ENCODE measurements at places on chromosomes 5 and 9.

GRCh38 chr5:94793816-94794198 is 175.3 kb downstream of the SLF1 start:
- DNase-seq = no peak

GRCh38 chr5:140205952-140206351 is 31.0 kb downstream of the CYSTM1 start:
- DNase-seq = no peak

DNA sequence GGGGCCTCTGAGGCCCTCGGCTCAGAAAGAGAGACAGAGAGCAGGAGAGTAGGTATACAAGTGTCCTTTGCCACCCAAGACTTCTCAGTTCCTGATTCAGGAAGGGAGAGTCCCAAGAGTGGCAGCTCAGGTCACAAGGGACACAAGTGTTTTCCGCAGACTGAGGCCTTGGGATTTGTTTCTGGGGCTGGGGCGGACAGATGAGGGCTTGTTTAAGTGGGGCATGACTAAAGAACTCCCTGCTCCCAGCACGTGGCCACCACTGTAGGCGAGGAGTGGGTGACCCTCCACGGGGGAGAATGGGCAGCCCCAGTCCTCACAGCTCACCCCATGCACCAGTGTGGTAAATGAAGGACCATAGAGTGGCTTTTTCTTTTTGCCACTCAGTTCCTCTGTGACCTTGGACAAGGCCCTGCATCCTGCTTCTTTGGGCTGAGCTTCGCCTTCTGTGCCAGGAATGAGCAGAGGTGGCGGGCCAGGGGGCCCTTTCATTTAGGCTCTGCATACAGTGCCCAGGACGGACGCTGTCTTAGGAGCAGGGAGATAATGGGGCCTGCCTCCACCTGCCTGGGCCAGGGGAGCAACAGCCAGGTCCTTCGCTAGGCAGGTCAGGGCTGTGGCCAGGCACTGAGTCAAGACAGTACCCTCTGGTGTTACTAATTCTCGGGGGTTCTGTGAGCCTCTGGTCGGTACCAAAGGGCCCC is 50.8 kb downstream of the AMBP start:
- no peak for DNase-seq

GRCh38 chr9:128841694-128842492 is 12.3 kb upstream of the SPOUT1 start:
- no peak for DNase-seq

DNA sequence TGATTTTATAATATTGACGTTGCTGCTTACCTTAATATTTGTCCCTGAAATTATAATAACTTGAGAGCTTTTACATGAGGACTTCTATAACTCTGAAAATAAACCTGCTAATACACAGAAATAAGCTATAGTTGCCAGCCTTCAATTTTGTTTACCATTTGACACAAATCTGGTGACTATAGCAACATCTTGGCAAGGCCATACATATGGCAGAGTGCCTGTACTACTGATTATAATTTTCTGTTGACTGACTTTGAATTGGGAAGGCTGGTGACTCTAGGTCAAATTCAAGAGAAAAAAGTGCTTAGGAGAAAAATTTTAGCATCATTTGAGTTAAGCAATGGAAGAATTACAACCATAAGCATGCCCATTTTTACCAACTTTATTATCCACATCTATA is 581.4 kb upstream of the PTPRD start:
- no peak for DNase-seq

DNA sequence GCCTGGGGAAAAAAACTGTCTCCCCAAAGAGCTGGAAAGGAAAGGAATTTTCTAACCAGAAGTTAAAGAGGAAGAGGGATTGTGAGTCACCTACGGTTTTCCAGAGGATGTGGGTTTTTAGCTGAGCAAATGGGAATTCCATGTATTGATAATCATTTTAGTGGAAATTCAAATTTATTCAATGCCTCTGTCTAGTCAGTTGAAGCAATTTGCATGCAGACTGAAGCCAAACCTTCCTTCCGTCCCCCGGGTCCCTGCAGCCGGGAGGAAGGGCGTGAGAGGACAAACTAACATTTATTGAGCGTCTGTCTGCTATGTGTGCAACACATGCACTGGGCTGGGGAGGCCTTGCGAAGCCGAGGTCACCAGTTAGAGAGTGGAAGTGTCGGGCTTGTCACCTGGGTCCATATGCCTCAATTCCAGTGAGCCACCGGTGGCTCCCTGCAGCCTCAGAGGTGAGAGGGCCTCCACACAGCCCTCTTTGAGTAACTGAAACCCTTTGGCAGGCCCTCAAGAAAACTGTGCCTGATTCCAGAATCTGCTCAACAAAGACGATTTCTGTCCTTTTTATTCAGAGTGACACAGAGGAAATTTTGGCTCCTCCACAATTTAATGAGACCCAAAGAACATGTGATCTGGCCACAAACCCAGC is 70.3 kb downstream of the COL27A1 start:
- DNase-seq = no peak

DNA sequence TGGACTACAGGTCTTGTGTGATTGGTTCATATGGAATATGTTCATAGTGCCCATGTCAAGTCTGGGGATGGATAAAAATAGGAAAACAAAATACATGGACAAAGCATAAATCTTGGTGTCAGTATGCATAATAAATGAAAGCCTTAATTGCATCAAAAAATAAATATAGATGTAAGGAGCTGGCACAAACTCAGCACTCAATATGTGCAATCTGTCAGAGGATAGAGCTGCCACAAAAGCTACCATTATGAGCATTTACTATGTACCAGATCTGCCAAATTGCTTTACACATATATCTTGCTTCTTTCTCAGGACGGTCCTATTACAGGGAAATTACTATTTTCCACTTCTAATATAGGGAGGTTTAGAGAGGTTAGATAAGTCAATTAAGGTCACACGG is 18.2 kb upstream of the TMED7 start:
- DNase-seq = no peak

DNA sequence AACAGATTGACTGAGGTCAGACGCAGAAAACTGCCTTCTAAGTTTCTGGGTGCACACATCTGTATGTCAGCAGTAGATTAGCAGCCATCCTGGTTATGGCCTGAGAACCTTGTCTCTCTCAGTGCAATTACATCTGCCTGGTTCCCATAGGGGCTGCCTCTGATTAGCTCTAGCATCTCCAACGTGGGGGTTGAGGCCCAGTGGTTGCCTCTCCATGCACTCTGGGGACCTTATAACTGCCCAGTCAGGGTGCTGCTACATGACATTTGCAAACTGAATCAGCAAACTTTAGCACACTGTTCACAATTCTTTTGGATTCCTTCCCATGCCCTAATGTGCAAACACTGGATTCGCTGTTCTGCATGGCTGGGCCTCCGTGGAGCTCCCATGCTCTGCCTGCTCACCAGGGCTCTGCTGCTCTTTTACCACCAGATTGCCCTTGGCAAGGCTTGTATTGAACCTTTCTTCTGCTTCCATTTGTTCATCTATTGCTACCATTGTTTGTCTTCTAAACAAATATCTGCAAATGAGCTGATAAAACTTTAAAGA is 36.2 kb downstream of the SNX18 start:
- no peak for DNase-seq

DNA sequence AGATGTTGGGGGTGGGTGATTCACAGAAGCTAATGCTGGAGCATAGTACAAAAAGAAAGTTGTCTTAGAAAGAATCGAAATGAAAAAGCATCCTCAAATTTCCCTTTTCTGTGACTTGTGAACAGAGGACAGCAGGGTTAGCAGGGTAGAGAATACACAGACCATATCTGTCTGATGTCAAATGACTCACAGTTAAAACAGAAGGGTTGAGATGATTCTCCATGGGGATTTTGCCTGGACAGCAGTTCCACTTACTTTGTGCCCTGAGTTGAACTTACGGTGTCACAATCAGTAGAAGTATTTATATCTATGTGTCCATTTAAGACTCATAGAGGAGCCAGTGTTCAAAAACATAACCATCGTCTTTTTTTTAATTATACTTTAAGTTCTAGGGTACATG is 801.6 kb downstream of the KCTD16 start:
- no peak for DNase-seq

- DNase-seq = no peak
Observed at GRCh38 chr5:69416699-69417098, 1.8 kb downstream of the MARVELD2 start.

- no peak for DNase-seq
Observed at GRCh38 chr9:92406477-92406876, 2.1 kb upstream of the OGN start.

GRCh38 chr9:115689331-115689730 is 464.3 kb upstream of the PAPPA start:
- DNase-seq = no peak

DNA sequence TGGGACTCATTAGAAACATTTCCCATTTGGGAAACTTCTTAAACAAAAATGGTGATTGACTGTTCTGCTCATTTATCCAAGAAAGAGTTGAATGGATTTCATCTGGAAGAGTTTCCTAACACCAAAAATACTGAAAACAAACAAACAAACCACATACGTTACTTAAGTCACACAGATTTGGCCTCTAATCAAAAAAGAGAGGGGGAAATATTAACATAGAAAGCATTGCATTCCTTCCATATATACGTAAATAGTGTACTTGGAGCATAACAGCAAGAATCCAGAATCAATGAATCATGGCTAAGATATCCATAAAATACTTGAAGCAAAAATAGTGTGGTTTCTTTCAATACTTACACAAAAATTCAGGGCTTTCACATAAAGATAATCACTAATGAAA is 189.8 kb upstream of the MAP3K1 start:
- DNase-seq = no peak

- no peak for DNase-seq
Observed at GRCh38 chr9:7085357-7085756, 327.6 kb downstream of the KDM4C start.

- DNase-seq = no peak
Observed at GRCh38 chr5:84181093-84181492, 203.6 kb downstream of the EDIL3 start.

GRCh38 chr5:137498301-137498735 is 808 bp downstream of the SPOCK1 start:
- DNase-seq = peak; percentile 9

DNA sequence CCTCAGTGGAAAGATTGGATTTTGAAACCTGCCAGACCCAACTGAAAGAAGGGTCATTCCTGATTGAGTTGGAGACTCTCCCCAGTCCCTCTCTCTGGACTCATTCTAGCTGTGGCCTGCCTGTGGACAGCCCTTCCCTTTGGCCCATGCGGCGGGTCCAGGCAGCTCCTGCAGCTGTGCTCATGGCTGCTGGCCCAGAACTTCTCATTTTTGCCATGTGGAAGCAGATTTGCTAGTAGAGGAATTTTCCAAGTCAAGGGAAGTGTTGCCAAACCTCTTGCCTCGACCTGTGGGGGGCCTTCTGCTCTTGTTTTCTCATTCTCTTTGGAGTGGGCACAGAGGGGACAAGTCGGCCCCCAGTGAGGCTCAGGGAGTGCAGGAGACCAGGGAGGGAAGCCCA is 89.2 kb downstream of the ANKRD33B start:
- no peak for DNase-seq

GRCh38 chr5:55853041-55853670 is 2.0 kb downstream of the IL31RA start:
- DNase-seq = no peak

- DNase-seq = peak; percentile 31
Observed at GRCh38 chr5:177372034-177372896, 12.0 kb upstream of the SLC34A1 start.
